ENCODE measurements at places on chromosomes 2 and 18. TPM values are rescaled to one million over a fixed set of nuclear protein-coding genes. Genes with fewer than 3 reads are reported as not detected.

DNA sequence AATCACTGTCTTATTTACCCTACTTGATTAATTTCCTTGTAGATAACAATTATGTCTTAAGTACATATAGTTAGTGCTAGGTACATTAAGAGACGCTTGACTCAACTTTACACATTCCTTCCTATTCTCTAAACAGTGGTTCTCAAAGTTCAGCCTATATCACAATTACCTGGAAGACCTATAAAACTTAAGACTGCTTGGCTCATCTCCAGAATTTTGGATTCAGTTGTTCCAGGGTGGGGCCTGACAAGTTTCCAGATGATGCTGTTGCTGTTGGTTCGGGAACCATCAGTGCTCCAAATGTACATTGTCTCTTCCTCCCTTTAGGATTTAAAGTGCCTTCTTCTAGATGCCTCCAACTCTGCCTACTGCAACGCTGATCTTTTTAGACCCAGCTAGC is 4.0 kb downstream of the PPP3R1 start:
- DNase-seq: no peak

The SCG2 gene
- 0.20 TPM for total RNA-seq

- no peak for DNase-seq
Observed at GRCh38 chr2:240873098-240873788, 4.6 kb downstream of the AGXT start.

GRCh38 chr2:115396579-115396978 is 954.1 kb downstream of the DPP10 start:
- no peak for DNase-seq

The CABYR gene
- 2.9 TPM for total RNA-seq

The CYS1 gene
- 1.3 TPM for total RNA-seq

DNA sequence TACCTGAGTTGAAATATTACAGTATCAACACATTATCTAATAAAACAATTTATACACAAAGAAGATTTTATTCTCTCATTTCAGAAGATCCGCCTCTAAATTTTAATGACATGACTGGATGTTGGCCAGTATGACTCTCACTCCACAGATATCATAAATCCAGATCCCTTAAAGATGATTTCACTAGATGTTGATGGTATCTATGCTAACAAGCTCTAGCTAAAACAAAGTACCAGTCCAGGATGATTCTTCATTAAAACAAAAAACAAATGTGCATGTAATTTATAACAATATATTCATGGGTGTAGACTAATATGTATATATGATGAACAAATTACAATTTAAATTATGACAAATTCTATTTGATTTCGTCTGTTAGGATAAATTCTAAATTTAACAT is 708.4 kb downstream of the SATB2 start:
- DNase-seq: no peak

DNA sequence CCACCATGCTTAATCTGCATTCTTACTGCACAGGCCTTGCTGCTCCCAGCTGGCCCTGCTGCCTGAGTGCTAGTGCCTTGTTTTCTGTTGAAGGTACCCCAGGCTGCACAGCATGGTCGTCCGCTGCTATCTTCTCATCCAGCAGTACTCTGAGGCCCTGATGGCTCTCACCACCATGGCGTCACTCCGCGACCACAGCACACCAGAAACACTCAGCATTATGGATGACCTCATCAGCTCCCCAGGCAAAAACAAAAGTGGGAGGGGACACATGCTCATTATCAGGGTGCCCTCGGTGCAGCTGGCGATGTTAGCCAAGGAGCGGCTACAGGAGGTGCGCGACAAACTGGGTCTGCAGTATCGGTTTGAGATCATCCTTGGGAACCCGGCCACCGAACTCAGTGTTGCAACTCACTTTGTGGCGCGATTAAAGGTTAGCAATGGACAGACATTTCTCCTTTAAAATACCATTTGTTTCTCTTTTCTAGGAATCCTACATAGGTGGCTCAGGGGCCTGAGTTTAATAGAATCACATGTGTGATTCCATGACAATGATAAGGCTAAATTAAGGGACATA is 110.5 kb downstream of the ESCO1 start:
- DNase-seq: no peak

The YIPF4 gene
- 22.1 TPM for total RNA-seq

The SEC11C gene
- total RNA-seq: 7.6 TPM

The GALNT13 gene
- total RNA-seq: 2.5 TPM

GRCh38 chr2:44731505-44731904 is 210.0 kb upstream of the SIX3 start:
- no peak for DNase-seq

The TMEM163 gene
- total RNA-seq: 0.59 TPM

The BMP10 gene
- total RNA-seq: not detected

DNA sequence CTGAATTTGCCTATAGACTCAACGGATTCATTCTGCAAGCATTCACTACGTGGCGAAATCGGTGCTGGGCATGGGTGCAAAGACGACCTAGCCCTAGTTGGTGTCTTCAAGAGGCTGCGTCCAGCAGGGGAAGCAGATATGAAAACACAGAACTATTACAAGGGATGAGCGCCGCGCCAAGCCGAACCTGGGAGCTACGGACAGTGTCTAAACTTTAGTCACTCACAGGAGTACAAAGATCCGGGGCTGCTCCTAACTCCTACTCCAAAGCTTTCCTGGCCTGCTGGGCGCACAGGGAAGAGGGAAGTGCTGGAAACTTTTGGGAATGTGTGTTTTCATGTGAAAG is 732 bp upstream of the ANXA4 start:
- DNase-seq: peak; percentile 16

DNA sequence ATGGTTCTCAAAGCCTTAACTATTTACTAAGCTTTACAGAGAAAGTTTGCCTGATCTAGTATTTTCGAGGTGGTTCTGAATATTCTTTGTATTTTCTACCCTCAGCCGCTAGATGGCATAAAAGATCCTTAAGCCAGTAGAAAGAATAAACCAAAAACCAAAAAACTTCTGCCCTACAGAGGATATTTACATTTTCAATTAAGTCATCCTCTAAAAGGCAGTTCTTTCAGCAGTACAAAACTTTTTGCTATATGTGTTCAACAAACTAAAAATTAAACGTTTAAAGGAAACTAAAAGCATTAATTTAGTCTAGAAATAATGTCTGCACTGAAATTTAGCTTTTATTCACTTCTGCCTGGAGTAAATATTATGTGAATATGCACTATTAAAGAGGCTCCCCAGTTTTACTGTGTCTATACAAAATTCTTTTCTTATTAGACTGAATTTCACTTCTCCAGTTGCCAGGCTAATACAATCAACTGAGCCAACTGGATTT is 297.5 kb downstream of the PIEZO2 start:
- DNase-seq: peak; percentile 83

DNA sequence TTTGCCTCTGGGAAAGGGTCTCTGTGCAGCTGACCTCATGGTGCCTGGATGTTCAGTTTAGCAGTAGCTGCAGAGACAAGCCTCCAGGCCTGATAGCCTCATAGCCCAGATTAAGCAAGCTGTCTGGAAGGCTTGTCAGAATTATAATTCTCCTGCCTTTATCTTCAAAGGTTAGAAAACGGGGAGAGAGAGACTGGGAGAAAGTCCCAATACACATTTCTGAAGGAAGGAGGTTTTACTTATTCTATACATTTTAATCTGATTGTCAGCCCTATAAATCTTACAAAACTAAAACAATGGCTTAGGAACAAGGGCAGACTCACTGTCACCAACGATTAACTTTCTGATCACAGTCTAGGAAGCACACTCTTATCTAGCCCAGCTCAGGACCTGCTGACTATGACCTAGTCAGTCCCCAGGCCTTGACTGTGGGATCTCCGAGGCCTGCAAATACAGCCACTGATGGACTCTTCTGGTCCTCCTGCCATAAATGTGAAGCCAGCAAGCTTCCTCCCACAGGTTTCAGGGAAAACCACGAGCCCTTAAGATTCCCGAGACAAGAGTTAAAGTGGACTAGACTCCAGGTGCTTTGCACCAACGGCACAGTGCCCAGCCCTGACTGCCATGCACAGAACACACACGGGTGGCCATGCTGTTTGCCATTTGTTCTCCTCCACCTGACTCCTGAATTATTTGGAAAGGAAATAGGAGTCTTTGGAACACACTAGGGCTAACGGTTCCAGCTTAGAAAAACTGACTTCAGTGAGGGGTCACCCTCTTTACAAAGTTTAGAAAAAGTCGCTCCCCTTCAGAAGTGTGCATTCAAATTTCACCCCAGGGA is 111.4 kb upstream of the SMAD7 start:
- DNase-seq: no peak

GRCh38 chr2:234388591-234388990 is 108.3 kb downstream of the ARL4C start:
- no peak for DNase-seq

Measured in skin of body (tissue), 3 donors.